NCI-H1436 treated with DMSO at 0.1 percent for 48 hours (cell line): ENCODE measurements at places on chromosomes 7 and 10.

DNA sequence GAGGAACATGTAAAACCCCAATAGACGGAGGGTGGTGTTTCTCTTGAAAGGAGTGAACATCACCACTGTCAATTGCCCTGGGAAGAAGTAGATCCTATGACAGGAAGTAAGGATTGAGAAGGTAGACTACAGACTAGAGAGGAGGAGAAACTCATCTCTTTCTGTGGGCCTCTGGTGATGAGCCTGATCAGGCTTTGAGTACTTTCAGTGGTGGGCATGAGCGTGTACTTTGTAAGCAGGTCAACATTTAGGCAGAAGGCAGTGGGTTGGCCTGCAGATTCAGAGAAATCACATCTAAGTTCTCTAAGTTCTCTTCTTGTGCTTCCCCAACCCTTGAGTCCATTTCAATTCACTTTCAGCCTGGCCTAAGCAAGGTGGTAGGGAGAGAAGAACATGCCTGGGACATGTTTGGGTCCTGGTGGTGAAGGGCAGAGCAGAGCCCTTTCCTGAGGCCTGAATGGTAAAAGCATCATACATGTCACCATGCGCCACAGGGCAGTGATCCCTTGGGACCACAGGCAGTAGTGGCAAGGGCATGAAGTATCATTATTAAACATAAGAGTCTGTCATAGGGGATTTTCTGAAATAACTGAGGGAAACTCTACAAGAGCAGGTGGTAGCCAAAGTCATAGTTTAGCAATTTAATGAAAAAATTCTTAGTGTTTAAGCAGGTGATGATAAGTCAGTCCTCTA, 56.4 kb upstream of the ANKRD1 start:
- DNase-seq, result no peak

DNA sequence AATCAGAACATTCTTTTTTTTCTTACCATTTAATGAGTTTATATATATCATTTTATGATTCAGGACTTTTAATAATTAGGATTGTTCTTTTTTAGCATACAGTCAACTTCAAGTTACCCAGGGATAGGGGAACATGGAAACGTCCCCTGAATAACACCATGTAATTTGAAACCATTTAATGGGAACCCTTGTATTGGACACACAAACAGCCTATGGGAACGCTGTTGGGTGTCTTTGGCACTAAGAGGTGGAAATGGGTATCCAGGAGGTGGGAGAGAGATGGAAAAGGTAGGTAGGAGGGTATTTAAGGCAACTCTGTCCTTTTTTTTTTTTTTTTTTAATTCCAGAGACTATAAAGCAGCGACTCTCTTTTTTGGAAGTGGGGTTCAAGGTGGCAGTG, 2.6 kb downstream of the LUC7L2 start:
- DNase-seq, result no peak

DNA sequence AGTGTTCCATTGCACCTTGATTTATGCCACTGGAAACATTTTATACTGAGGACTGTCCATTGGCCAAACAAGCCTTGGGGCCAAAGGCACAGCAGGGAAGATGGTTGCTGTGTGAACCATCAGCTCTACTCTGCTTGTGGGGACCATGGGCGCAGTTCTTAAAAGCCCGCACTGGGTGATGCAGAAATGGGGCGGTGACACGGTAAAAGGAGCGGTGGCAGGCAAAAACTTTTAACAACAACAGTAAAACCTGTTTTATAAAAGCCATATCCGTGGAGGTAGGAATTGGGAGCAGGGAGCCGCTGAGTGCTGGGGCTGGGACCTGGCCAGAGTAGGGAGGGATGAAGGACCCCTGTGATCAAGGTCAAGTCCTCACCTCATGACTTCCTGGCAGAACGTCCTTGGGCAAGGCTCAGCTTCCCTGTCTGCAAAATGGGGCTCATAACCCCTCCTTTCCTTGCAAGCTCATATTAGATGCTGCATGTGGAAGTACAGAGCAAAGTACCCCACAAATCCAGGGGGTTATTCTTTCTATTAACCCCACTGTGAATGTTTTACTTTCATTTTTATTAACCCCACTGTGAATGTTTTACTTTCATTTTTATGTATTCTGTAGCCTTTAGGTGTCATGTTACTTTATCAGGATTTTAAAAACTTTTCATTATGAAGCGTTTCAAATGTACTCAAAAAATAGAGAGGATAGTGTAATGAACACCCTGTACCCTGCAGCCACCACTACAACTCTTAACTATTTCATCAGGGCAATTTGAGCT, 78.3 kb downstream of the GRK5 start:
- DNase-seq, result no peak

DNA sequence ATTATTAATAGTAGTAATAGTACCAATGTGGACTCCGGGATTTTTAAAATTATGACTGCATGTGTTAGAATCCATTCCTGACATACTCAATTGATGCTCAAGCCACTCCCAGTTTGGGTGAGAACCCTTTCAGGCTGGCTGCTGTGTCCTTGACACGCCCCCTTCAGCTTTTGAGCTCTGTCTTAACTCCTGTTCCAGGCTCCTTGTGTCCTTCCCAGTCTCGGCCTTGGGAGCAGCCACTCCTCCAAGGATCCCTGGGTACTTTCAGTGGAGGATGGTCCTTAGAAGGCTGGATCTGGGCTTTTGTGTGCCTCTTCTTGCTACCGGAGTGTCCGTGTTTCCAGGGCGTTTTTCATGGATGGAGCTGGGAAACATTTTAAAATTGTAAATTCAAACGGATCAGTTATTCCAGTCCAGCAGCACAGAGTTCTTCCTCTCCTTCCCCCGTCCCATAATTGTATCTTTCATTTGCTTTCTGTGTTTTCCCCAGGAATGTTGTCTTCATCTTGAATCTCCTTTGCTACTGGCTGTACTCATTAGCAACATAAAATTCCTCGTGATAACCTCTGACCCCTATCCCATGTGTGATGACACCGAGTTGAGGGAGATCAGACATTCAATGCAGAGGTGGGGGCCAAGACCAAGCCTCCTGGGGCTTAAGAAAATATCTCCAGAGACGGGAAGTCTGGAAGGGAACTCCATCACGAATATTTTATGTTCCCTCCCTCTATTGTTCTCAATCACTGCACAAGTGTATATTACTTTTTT, 40.0 kb upstream of the PFKFB3 start:
- no peak for DNase-seq

DNA sequence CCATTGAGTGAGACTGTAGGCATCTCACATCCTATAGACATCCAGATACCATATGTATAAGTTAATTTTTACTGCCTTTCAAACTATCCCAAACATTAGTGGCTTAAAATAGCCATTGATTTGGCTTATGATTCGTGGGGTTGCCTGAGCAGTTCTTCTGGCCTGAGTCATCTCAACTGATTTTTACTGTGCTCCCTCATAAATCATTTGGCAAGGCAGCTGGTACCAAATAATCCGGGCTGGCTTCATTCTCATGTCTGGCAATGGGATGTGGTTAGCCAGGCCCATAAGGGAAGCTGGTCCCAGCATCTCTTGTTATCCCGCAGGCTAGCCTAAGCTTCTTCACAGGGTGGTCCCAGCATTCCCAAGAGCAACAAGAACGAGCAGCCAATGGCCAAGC, 6.7 kb upstream of the LRGUK start:
- DNase-seq, result no peak

- DNase-seq, result no peak
These were observed 106.2 kb upstream of the CELF2 start for GRCh38 chr10:10911471-10911921.

DNA sequence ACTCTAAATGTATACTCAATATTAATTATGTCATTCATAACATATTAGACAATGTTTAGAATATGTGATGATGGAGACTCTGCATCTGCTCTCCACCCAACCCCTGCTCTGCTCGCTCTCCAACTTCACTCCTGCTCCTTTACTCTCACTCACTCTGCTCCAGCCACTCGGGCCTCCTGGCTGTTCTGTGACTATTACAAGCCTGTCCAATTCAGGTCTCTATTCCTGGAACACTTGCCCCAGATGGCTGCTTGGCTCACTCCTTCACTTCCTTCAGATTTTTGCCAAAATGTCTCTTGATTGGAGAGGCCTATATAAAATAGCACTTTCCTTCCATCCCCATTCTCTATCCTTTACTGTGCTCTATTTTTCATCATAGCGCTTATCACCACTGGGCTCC, 84.8 kb downstream of the HBP1 start:
- DNase-seq, result no peak

- no peak for DNase-seq
These were observed 146.7 kb downstream of the GRM3 start for GRCh38 chr7:86790383-86790782.

GRCh38 chr7:138720286-138720685, 19.1 kb upstream of the SVOPL start:
- DNase-seq, result no peak

DNA sequence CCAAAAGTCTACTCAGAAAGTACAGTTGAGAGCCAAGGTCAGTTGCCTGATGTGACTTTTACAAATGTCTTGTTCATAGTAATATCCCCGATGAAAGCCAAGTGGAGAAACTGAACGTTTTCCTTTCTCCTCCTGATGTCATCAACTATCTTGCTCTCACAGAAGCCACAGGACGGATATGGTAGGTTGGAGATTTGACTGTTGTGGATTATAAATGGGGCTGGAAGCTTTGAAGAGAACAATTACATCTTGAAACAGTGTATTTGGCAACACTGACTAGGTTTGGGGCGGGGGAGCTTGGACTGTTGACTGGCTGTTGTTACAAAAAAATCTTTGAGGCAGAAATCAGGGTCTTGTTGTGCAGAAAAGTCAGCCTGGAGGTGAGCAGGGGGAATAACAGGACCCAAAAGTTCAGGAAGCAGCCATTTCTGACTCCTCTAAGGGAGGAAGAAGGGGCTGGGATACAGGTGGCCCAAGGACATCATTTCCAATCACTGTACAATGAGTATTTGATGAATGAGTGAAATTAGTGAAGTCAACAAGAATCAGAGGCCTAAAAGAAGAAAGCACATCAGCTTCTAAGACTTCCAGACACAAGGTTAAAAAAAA, 24.3 kb downstream of the PLEKHS1 start:
- no peak for DNase-seq

DNA sequence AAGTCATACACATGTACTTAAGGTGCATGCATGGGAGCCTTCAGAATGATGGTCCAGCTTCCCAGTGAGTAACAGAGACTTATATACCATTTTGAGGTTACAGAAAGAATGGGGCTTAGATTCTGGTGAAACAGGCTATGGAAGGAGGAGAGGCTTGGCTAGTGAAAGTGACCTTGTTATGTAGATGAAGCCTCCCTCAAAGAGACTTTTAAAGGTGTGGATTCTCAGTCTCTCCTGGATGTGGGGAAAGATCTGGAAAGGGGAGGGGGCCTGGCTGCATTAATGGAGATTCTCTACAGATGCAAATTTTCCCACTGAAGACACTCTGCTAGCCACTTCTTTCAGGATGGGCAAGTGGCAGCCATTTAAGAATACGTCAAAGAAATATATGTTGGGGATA, 5.5 kb downstream of the RASSF4 start:
- DNase-seq, result no peak

DNA sequence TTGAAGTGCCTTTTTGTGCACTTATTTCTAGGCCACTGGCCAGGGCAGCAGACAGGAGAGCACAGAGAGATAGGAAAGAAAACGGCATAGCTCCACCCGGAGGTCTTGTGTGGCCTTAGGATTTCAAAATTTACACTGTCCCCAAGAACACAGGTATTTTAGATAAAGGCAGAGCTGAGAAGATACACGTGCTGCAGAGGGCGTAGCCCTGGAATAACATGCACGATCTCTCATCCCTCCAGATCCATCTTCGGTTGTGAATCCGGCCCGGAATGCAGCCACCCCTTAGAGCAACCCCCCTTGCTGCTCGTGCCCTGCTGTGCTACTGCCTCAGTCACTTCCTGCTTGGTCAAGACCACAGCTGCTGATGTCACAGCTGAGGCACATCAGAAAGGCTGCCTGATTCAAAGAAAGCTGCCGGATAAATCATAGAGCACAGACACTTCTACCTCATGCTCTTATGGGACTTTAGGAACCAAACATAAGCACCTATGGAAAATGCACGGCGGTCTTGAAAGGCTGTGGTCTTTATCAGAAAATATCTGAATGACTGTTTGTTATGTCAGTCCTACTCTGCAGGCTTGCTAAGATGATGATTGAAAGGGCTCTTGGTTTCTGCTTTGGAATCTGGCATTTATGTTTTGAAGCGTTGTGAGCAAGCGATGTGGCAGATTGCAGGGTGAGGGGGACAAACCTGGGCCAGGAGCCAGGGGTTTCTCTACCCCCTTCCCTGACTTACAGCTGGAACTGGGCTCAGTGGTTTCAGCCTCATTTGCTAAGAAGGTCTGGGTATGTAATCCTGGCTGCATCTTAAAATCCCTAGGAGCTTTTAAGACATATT, 152.0 kb downstream of the SVIL start:
- no peak for DNase-seq

DNA sequence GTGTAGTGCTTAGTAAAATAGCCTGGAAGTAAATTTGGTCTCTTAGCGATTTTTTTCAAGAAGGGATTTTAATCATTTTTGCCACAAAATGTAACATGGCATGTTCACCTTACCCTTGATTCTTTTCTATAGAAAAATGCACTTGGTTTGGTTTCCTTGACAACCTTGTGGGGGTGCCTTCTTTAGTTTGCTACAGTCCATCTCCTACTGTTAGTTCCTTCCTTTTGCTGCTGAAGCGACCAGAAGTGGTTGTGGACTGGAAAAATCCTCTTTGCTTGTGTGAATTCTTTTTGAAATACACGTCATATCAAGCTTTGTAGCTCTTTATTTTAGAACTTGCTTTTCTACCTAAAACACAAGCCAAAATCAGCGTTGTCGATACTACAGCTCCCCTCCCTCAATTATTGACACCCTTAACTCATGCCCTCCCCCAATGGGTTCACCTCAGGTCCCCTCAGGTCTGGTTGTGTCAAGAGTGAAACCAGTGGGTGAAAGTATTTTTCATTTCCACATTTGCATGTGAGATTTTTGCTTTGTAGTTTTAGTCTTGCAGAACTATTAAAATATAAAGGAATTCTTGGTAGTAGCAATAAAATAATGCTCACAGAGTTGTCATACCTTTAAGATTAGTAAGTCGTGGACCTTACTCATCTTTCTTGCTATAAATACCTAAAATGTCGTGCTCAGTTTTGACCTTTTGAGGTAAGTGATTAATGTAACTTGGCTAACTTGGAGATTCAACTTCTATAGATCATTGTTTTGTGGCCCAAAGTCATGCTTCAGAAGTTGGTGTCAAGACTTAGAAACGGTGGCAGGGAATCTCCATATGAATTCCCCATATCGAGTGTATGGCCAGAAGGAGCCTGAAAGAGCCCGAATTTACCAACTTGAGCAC, 1.5 kb downstream of the ACTR3B start:
- no peak for DNase-seq

DNA sequence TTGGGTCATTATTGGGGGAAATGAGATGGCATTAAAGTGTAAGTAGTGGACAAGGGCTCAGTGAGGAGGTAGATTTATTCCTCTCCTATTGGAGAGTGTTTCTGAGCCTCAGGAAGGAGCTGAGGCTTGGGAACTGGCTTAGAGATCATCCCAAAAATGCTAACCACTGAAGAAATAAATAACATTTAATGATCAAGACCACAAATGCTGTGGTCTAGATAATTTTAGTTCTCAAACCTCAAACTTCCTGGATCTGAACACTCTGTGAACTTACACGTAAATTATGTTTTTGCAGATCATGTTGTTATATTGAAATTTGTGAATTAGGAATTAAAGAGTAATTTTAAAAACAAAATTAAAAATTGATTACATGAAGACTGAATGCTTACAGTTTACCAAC, 27.3 kb downstream of the MDFIC start:
- no peak for DNase-seq

GRCh38 chr7:16284581-16284980, 136.8 kb downstream of the CRPPA start:
- no peak for DNase-seq
